ENCODE measurements at places on chromosomes 13 and 19.

DNA sequence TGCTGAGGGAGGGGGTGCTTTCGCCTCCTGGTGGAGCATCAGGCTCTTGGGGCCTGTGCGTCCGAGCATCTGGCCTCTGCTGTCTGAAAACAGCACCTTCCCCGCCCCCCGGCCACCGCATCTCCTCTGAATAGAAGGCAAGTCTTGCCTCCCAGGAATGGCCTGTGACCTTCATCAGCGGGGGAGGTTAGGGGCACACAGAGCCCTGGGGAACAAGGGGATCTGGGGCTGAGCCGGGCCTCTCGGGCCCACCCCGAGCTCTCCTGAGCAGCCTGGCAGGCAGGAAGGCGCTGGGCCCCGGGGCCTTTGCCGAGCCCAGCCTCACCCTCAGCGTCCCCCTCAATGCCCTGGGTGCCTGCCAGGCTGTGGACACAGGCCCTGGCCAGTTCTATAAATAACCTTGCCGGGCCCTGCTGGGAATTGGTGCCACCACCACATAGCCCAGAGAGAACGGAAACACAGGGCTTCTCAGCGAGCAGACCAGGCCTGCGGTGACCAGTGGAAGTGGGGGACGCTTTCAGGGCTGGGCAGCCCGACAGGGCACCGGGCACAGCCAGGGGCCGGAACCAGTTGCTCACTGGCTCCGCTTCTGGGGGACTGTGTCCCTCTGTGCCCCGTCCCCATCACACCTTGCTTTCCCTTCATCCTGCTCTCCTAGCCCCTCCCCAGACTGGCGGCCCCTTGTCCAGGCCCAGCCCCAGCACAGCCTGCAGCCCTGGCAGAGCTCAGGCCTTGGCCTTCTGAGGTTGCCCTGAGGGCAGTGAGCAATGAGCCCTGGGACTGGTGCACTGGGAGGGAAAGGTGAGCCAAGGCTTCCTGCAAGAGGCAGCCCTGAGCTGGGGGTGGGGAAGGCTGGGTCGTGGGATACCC lies 9.5 kb downstream of the STK11 start:
- DNase-seq = no peak

DNA sequence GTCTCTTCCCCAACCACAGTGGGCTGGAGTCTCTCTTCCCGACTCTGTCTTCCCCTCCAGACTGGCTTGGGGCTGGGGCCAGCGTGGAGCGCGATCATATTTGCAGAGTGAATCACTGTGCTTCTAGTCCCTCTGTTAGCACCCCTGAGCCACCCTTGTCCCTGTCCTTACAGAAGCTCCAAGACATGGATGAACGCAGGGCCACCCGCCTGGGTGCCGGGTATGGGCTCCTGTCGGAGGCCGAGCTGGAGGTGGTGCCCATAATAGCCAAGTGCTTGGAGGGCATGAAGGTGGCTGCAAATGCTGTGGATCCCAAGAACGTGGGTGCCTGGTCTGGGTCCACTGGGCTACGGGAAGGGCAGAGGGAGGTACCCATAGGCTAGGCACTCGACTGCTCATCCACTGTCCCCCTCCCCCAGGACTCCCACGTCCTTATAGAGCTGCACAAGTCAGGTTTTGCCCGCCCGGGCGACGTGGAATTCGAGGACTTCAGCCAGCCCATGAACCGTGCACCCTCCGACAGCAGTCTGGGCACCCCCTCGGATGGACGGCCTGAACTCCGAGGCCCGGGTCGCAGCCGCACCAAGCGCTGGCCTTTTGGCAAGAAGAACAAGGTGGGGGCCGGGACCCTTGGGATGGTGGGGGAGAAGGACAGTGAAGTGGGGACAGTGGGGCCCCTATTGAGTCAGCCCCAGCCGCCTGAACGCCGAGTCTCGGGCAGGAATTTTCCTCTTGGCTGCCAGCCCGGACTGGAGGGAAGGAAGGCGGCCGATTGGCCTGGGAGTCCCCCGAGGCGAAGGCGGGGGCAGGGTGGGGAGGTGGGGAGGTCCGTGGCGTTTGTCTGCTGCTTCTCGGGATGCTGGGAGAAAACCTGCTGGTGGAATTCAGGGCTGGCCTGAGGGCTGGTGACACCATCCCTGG lies 5.2 kb downstream of the TRIP10 start:
- DNase-seq = no peak

DNA sequence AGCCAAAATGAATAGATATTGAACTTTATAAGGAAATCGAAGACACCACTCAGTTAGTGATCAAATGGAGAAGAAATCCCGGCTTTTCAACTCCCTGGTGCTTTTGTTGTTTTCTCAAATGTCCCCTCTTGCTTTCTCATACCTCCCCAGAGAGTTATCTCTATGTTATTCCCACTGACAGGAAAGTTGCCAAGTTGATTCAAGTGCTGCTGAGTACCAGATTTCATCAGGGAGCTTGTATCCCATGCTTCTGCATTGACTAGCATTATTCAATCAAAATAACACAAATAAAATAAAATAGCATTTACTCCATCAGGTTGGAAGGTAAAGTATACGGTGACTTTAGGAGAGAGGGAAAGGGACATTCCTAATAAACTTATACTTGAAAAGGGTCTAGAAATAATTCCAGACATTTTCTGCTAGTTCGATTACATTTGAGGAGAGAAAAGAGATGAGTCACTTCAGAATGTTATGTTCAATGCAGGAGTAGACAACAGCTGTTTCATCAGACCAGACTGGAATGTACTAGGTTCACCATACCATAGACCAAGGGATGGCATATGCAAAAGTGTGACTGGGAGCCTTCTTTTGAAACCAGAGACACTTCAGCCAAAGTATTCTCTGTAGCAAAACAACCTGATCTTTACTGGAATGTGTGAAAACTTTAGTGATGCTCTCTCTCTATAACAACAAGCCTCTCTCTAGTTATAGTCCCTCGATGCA lies 397.8 kb downstream of the FGF14 start:
- no peak for DNase-seq

GRCh38 chr13:48731957-48732569 lies 78.3 kb downstream of the CYSLTR2 start:
- DNase-seq = no peak

DNA sequence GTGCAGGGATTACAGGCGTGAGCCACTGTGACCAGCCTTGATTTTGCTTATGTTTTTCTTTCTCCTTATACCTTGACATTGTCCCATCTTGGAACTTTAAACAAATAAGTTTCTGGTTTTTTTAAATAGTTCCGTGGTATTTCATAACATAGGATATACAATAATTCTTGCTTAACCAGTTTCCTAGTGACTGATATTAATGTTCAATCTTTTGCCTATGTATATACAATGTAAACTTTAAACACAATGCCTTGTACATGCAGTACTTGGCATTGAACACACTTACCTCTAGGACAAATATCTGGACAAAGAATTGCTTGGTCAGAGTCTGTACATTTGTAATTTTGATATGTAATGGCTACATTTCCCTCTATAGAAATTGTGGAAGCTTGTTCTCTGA lies 24.4 kb upstream of the SPACA4 start:
- no peak for DNase-seq

DNA sequence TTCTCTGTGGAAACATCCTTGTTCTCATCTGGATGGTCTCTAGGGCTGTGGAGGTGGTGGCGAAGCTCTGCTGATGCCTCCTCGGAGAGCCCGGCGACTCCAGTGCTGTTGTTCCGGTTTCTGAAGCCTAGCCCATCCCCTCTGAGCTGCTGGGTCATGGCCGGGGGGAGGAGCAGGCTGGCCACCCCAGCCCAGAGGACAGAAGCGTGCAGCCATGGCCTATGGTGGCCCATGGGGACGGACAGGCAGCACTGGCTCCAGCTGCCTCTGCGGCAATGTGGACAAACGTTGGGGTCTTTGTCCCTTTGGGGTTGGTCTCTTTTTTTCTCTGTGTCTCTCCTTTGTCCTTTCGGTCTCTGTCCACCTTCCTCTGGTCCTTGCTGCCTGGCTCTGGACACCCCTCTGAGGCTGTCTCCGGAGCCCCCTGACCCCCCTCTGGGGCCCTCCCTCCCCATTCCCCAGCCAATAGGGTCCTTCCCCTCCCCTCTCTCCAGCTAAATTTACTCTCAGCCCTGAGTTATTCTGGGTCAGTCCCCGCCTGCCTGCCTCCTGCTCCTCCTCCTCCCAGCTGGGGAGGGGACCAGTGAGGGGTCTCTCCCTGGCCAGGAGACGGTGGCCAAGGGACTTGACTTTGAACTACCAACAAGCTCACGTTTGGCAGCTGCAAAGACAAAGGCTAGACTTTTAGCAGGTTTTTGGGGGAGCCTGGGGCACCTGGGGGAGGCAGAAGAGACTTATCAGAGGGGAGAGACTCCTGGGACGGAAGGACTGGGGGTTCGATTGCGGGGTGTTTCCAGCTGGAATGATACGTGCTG lies at the start of gene HRC:
Gene HRC, minus strand, starts transcription at position 392 of the 815 bp plus-strand sequence. Its CDS starts 159 bp downstream, at position 233.
- DNase-seq = no peak

- DNase-seq = no peak
Observed at GRCh38 chr13:94028650-94029049, 450.8 kb downstream of the DCT start.

- no peak for DNase-seq
Observed at GRCh38 chr13:46578590-46578975, 25.6 kb downstream of the LRCH1 start.

DNA sequence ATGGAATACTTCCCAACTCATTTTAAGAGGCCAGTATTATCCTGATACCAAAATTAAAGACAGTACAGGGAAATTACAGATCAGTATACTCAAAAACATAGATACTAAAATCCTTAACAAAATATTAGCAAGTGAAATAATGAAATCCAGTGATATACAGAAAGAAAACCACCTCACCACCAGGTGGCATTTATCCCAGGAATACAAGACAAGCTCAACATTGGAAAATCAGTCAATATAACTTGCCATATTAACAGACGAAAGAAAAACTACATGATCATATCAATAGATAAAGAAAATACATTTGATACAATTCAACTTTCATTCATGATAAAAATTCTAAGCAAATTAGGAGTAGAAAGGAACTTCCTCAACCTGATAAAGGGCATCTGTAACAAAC lies 6.7 kb upstream of the GNA15 start:
- no peak for DNase-seq

DNA sequence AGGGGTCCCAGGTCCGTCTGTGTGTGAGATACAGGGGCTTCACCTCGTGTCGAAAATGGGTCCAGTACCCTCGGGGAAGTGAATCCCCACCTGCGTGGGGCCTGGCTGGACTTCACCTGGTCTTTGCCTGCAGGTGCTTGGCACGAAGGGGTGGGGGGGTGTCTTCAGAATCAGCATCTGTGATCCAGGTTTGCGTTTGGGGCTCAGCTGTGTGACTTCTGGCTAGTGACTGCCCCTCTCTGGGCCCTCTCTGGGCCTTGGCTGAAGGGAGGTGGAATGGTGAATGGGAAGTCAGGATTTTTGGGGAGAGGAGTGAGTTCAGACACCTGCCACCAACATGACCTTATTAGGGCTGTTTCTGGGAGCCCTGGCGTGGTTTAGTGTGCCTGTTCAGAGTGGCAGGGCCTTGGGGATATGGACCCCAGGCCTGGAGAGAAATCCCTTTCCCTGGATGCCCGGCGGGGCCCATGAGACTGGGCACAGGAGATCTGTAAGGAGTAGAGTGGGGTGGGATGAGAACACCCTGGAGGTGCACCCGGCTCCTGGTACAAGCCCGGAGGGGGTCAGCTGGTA lies 2.7 kb downstream of the CELF5 start:
- DNase-seq = no peak

- DNase-seq = no peak
Observed at GRCh38 chr13:78022164-78022877, 103.7 kb upstream of the EDNRB start.

- no peak for DNase-seq
Observed at GRCh38 chr19:35354898-35355297, 3.4 kb upstream of the FFAR3 start.

GRCh38 chr13:50073340-50073739 lies 58.1 kb downstream of the KCNRG start:
- no peak for DNase-seq

DNA sequence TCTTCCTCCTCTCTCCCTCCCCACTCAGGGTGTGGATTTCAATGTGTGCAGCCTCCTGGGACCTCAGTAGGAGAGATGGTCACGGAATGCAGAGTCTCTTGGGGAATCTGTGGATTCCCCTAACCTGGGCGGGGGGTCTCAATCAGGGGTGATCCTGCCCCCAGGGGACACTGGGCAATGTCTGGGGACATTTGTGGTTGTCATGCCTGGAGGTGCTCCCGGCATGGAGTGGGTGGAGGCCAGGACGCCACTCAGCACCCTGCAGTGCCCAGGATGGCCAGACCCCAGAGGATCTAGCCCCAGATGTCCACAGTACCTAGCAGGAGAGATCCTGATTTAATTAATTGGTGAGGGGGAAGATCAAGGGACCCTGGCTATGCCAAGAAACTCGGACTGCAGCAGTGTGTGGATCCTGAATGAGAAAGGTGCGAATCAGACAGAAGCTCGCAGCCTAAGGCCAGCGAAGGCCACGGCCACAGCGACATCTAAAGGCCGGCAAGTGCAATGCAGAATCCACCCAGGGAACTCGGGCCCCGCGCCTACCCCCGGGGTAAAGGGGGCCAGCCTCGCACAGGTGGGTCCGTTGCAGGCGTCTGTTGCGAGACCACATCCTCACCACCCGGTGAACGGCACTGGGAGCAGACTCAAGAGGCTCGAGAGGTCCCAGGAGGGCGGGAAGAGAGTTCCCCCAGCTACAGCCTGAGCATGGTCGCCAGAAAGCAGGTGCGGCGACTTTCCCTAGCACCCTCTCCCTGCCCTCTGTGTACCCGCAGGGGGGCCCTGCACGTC lies 88.8 kb downstream of the GNG7 start:
- no peak for DNase-seq

DNA sequence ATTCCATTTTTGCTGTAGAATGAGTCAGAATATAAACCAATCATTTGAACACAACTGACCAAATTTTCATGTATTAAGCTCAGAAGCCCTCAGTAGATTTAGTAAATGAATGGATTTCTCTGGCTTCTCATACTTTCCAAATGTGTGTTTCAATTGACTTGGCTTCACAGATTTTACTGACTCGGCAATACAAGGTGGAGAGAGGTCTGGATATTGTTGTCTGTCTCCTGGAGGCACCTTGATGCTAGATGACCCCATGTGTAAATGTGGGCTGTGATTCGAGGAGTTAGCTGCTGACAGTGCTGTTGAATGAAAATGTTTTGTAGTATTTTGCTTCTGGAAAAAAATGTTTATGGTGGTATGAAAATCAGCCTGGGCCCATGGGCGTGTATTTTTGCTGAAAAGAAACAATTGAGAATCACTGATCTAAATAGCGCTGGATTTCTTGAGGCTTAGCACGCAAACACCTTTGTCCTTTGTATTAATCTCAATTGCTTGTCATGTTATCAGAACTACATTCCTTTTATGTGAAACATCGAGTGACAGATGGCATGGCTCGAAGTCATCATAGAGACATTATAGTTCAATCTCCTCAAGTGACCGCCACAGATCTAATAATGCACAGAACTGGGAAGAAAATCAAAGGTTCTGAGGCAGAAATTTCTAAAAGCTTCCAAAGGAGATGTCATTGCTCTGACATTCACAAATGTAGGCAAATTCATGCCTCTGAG lies 41.2 kb upstream of the UBAC2 start:
- DNase-seq = no peak

DNA sequence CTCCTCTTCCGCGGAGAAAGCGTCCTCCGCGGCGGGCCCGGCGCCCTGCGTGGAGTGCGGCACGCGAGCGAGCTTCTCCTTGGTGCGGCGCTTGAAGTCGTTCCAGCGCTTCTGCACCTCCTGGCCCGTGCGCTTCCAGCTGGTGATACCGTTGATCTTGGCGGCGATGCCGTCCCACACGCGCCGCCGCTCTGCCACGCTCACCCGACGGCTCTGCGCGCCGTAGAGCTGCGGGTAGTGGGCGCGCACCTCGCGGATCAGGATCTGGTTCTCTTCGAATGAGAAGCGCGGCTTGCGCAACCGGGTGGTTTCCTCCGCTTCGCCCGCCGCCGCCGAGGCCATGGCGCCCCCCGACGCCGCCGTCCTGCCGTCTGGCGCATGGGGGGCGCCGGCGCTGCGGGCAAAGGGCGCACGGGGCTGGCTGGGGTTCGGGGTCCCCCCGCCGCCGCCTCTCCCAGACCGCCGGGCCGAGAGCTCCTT lies 941 bp downstream of the MYPOP start:
- no peak for DNase-seq

All from NCI-H524 treated with DMSO at 0.1 percent for 48 hours (cell line).